ENCODE measurements at places on chromosomes 7 and 10.
A peak's percentile ranks its signal among the peaks of the same experiment; 100 is the strongest.

DNA sequence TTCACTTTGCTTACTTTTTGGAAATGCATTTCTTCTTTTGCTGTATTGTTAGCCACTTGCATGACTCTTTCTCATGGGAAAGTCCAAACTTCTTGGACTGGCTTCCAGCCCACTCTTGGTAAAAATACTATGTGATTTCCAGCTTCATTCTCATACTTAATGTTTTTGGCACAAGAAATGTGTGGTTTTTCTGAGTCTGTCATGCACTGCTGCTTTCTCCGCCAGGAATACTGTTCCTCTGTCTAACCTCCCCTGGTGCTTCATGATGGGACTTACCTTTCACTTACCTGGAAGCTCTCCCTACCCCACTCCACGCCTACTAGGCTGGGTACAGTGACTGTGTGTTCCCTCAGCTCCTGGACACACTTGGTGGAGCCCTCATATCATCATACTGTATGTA lies 18.7 kb downstream of the MGAM2 start:
- no peak for DNase-seq

GRCh38 chr7:8931906-8932646 lies 498.7 kb downstream of the NXPH1 start:
- no peak for DNase-seq

GRCh38 chr10:79979310-79979975 lies 30.5 kb upstream of the SFTPD start:
- no peak for DNase-seq

- no peak for DNase-seq
Observed at GRCh38 chr10:33352175-33352574, 17.7 kb upstream of the NRP1 start.

DNA sequence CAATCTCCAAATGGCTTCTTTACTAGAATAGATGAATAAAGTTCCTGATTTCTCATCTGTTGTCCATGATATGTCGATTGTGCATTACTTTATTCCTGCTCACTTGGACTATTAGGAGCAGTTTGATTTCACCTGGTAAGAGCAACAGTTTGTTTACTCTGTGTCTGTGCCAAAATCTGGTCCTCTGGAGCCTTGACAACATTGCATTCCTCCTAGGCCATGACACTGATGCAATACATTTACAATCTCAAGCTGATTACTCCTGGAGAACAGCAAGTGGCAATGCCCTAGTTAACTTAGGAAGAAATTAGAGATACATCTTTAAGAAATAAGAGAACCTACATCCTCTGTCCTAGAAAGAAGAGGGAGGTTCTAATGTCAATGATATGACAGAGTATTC lies 71.8 kb downstream of the SGCE start:
- DNase-seq = no peak

- no peak for DNase-seq
Observed at GRCh38 chr7:137882806-137883205, 36.0 kb upstream of the DGKI start.

DNA sequence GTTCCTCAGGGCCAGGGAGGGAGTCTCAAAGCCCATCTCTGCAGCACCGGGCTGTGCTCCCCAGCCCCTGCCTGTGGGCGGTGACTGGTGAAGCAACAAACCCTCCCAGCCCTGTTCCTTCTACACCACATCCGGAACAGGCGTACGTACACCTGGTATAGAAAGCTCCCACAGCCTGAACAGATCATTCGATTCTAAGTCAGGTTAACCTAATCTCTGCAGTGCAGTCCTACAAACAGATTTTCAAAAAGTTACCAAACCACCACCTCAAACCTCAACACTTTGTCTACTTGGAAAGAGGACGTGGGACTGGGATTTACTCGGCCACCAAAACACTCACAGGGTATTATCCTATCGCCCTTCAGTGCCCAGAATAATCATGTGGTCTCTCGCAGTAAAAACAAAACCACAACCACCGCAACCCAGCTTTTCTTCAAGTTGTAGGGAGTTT lies 238.4 kb downstream of the DIP2C start:
- DNase-seq = peak; percentile 40

DNA sequence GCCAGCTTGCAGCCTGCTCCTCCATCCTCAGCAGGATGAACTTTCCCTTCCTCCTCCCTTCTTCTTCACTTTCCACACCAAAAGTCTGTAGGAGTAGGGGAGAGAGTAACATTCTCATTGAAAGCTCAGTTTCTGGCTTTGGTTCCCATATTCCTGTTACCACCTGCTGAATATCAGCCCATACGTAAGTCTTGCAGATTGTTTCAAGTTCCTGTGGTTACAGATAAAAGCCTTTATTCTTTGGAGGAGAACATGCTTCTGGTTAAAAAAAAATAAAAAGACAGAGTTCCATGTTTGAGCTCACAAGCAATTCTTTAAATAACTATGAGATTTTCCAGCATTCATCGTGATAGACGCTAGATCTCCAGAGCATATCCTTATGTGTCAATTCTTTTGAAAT lies 637.3 kb downstream of the SUGCT start:
- DNase-seq = no peak

GRCh38 chr7:18558910-18559309 lies 63.4 kb downstream of the HDAC9 start:
- no peak for DNase-seq

DNA sequence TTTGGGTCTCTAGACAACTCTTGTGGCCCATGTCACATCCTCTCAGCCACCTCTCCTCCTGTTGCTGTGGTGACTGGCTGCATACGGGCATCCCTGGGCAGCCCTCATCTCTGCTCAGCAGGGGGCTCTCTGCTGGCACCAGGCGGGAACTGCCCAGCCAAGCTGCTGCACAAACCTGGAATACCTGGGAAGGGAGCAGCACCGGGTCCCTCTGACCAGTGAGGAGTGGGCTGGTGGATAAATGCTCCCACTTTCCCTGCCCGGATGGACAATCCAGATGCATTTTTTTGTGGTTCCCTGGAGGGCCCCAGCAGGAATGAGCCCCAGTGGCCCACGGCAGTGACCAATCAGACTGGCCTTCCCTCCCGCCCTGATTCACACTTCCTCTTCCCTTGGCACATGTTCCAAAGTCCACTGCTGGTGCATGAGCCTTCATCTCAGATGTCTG lies 21.9 kb downstream of the GRID1 start:
- no peak for DNase-seq

DNA sequence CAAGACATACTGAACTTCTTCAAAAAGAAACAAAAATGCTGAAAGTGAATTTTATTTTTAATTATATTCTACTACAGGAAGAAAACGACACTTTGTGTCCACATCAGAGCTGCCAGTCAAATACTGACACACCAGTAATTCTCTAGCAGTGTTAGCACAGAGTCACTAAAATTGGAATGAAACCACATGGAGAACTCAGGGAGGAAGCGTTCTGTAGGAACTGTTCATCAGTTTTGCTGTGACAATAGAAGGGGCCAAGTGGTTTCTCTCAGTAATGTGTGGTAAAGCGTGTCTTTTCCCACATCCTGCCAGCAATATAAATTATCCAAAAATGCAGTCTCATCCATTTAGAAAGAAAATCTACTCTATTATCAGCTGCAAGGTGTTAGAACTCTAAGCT lies 683.3 kb downstream of the GRM8 start:
- DNase-seq = no peak

DNA sequence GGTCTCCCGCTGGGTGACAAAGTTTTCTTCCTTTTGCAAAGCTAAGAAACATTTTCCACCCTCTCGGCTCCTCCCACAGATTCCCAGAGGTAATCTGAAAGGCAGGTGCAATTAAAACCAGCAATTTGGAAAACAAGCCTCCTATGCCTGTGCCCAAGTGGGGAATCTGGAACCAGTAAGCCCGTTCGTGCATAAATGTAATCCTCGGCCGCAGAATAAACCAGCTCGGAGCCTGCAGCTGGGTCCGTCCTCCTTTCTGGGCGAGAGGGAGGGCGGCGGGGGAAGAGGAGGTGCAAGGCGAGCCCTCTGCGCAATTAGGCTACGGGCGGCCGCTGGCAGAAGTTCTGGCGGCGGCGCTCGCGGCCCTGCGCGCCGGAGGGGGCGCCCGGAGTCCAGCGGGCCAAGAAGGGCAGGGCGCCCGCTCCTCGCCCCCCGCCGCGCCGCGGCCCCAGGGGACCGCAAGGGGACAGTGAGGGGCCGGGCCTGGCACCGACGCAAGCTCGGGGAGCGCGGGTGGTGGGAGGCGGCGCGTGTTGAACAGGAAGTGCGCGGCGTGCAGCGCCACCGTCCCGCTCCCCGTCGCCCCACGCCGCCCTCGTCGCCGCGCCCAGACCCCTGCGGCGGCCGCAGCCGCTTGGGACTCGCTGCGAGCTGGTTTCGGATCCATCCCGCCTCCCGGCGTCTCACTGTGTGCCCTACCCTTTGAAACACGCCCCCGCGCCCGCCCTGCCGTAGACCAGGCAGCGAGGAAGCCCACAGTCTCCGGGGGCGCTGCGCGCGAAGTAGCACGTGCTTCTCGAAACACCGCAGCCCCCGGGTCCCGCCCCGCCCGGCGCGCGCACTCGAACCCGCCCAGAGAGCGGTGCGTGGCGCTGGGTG lies at the start of gene PRKAG2:
PRKAG2 (minus strand) TSS at position 217 of the 879 bp plus-strand sequence. CDS start 495 bp downstream, outside the sequence.
- peak; percentile 65 for DNase-seq

All from stimulated activated CD4-positive, alpha-beta T cell treated with anti-CD3 and anti-CD28 coated beads, Interleukin-15, amount 100 ng/mL, for 1 hour (primary cell).